ENCODE measurements at places on chromosomes 11 and 22.

- no peak for DNase-seq
These were observed 18.5 kb downstream of the FBLN1 start for GRCh38 chr22:45521178-45521577.

DNA sequence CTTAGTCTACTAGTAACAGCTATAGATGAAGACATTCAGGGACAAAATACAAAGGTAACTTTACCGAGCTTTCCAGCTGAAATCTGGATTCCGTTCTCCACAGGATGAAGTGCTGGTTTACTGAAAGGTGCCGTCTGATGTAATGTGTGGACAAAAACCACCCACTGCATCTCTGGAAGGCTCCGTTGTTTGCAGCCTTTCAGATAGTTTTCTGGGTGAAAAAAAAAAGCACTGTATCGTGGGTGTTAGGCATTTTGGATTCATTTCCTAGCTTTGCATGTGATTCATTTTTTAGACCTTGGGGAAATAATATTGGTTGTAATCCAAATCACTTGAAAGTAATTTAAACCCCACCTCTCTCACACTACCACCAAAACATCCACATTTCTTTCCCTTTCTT, 10.4 kb downstream of the JAM3 start:
- DNase-seq, result no peak

GRCh38 chr11:59666969-59667368, 1.9 kb downstream of the PATL1 start:
- no peak for DNase-seq

DNA sequence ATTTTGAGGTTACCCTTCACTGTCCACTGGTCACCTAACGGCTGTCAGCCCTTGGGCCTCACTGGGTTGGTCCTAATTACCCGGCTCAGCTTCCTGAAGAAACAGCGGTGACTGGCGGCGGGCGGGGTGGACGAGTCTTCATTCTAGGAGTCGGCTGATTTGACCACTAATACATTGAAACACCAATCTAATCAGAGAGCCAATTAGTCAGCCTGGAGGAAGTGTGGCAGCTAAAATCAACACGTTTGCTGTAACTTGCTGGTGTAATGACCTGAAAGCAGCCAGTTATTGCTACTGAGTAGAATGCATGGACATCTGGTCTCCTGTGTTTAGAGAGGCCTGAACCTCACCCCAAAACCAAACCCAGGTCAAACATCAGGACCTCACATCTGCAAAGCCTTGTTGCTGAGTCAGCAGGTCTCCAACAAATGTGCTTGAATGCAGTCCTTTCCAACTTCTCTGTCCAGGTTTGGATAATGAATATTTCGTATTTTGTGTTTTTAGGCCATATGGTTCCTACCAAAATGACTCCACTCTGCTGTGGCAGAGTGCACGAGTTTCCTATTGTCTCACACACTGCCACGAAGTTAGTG, 496.4 kb downstream of the BRD1 start:
- DNase-seq, result no peak

DNA sequence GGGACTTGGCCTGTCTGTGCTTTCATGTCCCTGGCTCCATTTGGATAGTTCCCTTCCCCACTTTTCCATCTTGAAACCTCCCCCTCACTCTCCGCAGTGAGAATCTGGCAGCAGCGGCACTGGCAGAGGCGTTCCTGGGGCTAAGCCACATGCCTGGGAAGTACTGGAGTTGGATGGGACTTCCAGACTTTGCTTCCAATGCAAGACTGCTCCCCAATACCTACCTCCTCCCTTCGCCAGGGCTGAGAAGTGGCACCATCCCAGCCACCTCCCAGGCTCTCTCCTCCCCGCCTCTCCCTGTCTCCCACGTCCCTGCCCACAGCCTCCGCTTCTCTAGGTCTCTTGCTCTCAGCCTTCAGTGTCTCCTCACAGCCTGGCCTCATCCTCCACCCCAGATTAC, 16.6 kb downstream of the TST start:
- DNase-seq, result no peak

Measured in activated CD8-positive, alpha-beta memory T cell treated with anti-CD3 and anti-CD28 coated beads for 1 hour (primary cell).